ENCODE measurements at places on chromosomes 2 and 18.

GRCh38 chr18:13279181-13280069 is 60.9 kb downstream of the LDLRAD4 start:
- no peak for DNase-seq

GRCh38 chr2:159637988-159638501 is 21.7 kb upstream of the BAZ2B start:
- peak; percentile 30 for DNase-seq

DNA sequence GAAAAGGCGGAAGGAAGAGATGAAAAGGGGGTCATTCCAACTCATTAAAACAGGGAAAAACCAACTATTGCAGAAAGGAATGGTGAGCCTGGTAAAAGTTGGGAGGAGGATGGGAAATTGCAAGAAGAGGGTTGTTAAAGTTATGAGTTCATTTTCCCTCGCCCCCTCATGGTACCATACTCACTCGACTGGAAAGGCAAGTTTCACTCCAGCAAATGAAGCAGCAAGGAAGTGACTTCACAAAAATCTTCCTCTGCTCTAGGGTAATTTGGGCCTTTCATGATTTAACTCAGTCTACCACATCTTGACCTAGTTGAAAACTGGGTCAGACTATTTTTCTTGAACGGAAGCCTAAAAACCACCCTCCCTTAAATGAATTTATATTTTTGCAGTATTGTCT is 22.8 kb upstream of the DAW1 start:
- no peak for DNase-seq

GRCh38 chr2:135728064-135728743 is 13.5 kb upstream of the UBXN4 start:
- DNase-seq, result no peak

- DNase-seq, result peak; percentile 44
Observed at GRCh38 chr2:1718339-1719220, 25.7 kb downstream of the PXDN start.

DNA sequence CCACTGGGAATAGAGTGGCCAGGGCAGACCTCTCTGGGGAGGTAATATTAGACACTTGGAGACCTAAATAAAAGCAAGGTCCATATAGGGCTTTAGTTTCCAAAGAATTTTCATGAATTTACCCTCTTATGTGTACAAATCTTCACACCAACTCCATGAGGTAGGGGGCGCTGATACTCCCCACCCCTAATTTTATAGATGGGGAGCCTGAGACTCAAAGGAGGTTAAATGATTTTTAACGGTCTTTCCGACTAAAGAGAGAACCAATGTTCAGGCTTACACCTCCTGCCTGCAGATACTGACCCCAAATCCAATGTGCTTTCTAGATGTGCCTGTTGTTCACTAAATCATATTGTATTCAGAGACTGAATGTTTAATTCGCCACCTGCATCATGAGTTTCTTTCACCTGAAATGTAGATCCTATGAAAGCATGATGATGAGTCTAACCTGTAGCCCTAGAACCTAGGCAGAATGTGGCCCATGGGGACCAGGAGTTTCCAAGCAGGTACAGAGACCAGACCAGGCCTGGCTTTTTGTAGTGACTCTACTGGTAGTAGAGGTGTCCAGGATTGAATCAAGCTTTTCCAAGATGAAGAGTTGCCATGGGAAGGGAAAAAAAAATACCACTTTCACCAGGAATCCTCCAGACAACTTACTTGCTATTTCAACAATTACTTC is 16.8 kb upstream of the PAX3 start:
- DNase-seq, result no peak

DNA sequence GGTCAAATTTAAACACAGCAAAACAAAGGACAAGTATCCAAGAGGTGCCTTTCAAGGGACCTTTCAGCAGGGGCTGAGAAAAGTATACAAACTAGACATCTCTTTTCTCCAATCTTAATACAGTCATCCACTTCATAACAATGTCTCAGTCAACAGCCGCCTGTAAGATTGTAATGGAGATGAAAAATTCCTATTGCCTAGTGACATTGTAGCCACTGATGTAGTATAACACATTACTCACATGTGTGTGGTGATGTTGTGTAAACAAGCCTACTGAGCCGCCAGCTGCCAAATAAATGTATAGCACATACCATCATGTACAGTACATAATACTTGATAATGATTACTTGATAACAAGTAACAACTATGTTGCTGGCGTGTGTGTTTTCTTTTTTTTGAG is 31.0 kb downstream of the VIT start:
- DNase-seq, result peak; percentile 9

DNA sequence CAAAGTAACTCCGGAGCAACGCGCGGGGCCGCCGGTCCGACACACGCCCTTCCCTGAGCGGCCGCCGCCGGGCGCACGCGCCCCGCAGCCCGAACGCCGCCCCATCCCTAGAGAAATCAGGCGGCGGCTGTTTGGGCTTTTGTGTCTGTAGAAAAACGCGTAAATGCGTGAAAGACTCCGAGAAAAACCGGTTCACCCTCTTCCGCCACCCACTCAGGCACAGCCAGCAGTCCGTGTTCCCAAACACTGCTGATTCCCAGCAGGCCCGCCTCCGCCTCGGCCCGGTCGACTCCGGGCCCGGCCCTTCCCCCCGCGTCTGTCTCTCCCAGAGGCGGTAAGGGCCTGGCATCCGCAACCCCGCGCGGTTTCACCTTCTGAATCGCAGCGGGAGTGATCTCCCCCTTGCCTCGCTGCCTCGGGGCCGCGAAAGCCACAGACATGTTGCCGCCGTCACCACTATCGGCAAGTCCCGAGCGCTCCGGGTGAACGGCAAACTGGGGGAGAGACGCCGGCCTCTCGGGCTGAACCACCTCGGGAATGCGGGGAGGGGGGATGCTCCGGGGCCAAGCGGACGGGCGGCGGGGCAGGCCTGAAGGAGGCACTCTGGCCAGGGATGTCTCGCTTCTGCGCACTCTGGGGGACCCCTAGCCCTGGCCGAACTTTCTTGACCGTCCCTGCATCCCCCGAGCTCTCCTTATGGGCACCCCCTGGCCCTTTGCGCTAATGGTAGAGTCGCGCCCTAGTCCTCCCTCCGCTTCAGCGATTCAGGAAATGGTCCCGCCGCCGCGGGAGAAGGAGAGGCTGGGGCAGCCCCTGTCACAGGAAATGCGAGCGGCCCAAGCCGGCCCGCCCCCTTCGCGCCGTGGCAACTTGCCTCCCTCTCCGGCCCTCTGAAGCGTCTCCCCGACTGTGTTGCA is at the start of gene SS18:
TSS of gene SS18 (minus strand) at position 484 of the 917 bp plus-strand sequence. CDS start at position 440, 44 bp downstream.
- peak; percentile 98 for DNase-seq

DNA sequence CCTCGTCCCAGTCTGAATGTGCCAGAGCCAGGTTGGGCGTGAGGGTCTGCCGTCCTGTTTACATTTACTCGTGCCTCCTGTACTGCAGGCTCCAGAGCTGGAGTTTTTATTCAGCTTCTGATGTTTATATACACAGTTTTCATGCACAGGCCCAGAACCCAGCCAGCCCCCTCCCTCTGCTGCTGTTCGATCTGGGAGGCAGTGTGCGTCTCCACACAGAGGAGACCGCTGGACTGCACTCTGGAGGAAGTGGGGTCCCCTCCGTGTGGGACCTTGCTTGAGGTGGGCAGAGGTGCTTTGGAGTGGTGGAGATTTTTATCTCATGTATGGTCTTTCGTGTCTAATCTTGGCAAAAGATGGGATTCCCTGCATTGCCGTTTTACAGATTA is 90.6 kb downstream of the GLI2 start:
- DNase-seq, result no peak

- no peak for DNase-seq
Observed at GRCh38 chr2:224272237-224272910, 129.5 kb downstream of the FAM124B start.

- no peak for DNase-seq
Observed at GRCh38 chr2:165275932-165276331, 36.7 kb downstream of the SCN2A start.

GRCh38 chr2:43328133-43328532 is 101.7 kb upstream of the ZFP36L2 start:
- DNase-seq, result no peak

- DNase-seq, result no peak
Observed at GRCh38 chr2:169979025-169979424, 151.8 kb downstream of the UBR3 start.

- DNase-seq, result no peak
Observed at GRCh38 chr2:74789271-74789670, 44.7 kb upstream of the HK2 start.

- DNase-seq, result no peak
Observed at GRCh38 chr18:61127714-61128467, 205.3 kb upstream of the CDH20 start.

DNA sequence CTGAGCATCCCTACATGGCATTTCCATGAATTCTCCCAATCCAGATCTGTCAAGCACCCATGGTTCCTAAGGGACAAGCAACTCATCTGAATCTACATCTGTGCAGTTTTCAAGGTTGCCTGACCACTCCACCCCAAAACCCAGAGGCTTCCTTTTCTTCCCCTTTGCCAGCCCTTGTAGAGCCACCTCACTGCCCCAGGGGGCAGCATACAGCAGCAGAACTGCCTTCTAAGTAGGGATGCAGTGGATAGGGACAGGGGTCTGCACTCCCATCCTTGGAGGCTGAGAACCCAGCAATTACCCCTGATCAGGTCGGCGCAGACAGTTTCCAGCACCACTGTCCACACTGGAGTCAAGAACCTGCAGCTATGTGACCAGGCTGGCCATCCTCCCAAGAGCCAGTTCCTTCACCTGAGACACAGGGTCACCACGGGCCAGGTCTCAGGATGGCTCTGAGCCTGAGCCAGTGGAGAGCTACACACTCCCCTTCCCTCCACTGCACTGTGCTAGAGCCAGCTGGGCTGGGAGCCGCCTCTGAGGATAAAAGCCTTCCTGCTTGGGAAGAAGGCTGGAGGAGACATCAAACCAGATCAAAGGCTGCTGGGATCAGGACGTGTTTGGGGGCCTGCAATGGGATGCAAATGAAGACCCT is 283.1 kb downstream of the CELF4 start:
- DNase-seq, result peak; percentile 80

DNA sequence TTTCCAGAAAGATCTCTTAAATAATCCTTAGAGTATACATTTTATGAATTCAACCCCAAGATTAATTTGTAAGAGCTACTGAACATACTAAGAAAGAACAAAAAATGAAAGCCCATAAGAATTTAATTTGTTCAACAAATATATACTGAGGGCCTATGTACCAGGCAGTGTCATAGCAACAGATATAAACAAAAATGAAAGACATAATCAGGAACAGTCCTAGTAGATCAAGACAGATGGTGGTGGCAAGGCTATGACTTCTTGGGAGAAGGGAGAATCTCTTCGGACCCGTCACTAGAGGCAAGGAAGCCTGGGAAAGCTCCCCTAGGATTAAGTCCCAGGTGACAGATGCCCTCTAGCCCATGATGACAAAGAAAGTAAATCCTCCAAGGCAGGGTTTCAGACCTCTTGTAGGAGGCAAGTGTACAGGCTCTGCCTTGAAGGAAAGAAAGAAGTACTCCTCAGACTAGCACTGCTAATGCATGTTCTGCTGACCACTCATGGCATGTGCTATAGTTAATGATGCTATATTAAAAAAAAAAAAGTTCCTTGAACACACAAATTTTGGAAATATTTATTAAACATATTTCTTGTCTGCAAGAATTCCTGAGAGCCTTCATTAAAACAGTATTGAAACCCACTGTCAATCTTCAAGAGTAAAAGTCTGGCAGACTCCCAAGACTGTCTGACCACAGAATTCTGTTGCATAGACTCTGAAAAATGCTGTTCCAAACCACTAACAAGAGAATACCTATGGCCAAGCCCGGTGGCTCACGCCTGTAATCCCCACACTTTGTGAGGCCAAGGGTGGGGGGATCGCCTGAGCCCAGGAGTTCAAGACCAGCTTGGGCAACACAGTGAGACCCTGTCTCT is 31.5 kb downstream of the NOL10 start:
- DNase-seq, result peak; percentile 75

- no peak for DNase-seq
Observed at GRCh38 chr2:200863782-200864175, 679 bp downstream of the CLK1 start.

DNA sequence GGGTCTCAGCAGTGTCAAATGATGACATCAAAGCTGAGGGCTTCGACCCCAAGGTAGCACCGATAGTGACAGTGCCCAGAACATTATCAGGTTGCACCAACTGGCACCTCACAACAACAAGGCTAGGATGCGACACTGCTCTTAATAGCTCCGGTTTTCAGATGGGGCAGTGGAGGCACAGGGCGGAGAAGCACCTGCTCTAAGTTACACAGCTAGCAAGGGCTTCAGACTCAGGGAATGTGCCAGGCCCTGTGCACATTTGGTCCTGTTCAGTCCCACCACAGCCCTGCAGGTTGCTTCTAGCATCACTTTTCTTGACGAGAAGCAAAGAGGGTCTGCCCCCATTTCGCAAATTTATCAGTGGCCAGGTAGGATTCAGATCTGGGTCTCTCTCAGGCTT is 74.1 kb downstream of the DGKD start:
- no peak for DNase-seq

DNA sequence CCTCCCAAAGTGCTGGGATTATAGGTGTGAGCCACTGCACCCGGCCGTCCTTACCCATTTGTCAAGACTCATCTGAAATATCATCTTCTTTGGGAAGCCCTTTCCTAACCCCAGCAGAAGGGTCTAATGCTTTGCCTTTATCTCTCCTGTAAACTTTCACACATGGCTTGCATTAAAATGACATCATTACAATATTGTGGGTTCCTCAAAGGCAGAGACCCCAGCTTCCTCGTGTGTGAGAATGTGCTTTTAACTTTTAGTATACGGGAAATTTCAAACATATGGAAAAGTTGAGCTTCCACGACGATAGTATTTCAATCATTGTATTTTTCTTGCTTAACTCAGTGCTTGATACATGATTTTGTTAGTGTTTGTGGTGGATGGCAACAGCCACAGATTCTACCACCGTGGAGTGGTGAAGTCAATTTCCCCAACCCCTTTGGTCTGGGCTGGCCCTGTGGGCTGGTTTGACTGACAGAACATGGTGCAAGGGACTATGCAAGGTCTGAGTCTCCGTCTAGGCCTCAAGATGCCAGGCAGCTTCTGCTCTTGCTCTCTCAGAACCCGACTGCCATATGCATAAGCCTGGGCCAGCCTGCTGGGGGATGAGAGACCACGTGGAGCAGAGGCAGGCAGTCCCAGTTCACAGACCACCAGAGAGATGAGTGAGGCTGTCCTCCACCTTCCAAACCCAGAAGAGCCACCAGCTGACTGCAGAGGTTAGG is 39.9 kb downstream of the NGEF start:
- no peak for DNase-seq

DNA sequence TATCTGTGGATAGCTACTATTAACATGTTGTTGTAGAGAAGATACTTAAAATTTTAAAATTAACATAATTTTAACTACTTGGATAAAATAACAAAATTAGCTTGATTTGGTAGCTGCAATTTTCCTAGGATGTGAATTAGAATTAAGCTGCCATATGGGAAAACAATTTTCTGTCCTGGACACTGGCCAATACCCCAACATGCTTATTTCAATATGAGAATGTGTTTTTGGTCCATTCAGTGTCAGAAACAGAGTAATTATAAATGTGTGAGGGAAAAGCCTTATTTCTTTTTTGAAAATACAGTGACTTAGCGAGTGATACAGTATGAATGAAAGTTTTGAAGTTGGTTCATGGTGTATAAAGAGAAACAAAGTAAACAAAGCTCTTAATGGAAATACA is 948.3 kb upstream of the GYPC start:
- no peak for DNase-seq

All from osteoblast (primary cell).